ENCODE measurements at places on chromosomes 4 and X.

- no peak for DNase-seq
Observed at GRCh38 chrX:140521393-140521792, 16.5 kb upstream of the SOX3 start.

- no peak for DNase-seq
Observed at GRCh38 chr4:40058854-40059253, 2.2 kb downstream of the N4BP2 start.

- no peak for DNase-seq
Observed at GRCh38 chr4:128355305-128355704, 67.7 kb upstream of the PGRMC2 start.

- no peak for DNase-seq
Observed at GRCh38 chr4:3706565-3707422, 59.4 kb upstream of the ADRA2C start.

GRCh38 chrX:39445336-39445735 lies 644.1 kb downstream of the MID1IP1 start:
- DNase-seq = peak; percentile 44

Data from HEK293T (cell line).